ENCODE measurements at places on chromosomes 7 and 10.

GRCh38 chr7:39987641-39988347 lies 37.7 kb downstream of the CDK13 start:
- no peak for DNase-seq

- no peak for DNase-seq
These were observed 1223.8 kb downstream of the NXPH1 start for GRCh38 chr7:9657257-9657656.

GRCh38 chr10:71396084-71396710 lies 523 bp upstream of the CDH23 start:
- peak; percentile 81 for DNase-seq

GRCh38 chr10:84348860-84349259 lies 20.5 kb downstream of the CCSER2 start:
- no peak for DNase-seq

DNA sequence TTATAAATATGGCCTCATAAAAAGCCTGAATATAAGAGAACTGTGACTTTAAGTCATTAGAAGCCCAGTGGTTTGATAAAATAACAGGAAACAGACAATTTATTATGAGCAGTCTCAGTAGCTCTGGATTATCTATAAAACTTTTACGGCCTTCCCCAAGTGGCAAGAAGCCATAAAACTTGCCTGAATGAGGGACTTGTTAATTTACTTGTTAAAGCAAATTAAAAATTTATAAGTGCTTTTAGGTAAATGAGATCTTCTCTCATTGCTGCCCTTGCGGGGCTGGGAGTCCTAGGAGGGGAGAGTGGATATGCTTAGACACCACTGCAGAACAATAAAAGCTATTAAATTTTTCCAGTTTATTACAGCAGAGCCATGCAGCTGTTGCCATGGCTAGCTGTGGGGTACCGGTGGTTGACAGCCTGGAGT lies 499.9 kb downstream of the AUTS2 start:
- no peak for DNase-seq

GRCh38 chr7:18913106-18913505 lies 204.3 kb downstream of the TWIST1 start:
- no peak for DNase-seq

- no peak for DNase-seq
These were observed 23.9 kb upstream of the PTPRN2 start for GRCh38 chr7:158611541-158611940.

DNA sequence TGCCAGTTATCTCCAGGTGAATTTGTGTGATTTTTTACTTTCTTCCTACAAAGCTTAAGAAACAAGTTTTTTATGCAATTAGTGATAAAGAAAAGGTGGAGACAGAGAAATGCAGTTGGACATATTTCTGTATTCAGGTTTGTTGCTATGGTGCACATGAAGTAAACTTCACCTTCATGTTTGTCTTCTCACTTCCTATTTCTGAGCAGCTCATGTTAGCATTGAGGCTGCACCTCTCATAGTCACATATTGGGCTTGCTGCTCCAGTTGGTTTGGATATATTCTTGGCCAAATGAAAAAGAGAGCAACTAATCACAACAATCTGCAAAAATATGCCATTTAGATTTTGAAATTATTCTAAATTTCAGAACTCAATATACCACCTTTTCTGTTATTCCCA lies 475.6 kb upstream of the ZWINT start:
- DNase-seq: no peak

- DNase-seq: no peak
These were observed 32.8 kb downstream of the SLC35G1 start for GRCh38 chr10:93926613-93927012.

GRCh38 chr10:103859161-103860086 lies 4.0 kb upstream of the SH3PXD2A start:
- DNase-seq: no peak

DNA sequence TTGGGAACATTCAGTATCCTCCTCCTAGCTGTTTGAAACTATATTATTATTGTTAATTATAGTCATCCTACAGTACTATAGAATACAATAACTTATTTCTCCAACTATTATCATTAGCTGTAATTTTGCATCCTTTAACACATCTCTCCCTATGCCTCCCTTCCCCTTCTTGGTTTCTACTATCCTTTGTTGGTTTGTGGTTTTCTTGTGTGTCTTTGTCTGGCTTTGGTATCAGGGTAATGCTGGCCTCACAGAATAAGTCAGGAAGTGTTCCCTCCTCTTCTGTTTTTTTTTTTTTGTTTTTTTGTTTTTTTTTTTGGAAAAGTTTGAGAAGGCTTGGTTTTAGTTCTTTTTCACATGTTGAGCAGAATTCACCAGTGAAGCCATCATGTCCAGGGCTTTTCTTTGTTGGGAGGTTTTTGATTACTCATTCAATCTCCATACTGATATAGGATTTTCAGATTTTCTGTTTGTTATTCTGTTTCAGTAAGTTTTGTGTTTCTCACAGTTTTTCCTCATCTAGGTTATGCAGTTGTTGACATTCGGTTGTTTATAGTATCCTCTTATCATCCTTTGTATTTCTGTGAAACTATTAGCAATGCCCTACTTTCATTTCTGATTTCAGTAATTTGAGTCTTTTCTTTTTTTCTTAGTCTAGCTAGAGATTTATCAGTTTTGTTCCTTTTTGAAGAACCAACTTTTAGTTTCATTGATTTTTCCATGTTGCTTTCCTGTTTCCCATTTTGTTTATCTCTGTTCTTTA lies 21.6 kb downstream of the C1GALT1 start:
- no peak for DNase-seq

- DNase-seq: no peak
These were observed 278.8 kb downstream of the CAMK1D start for GRCh38 chr10:12628153-12628552.
